ENCODE measurements at places on chromosomes 6 and 20.
A peak's percentile ranks its signal among the peaks of the same experiment; 100 is the strongest.

DNA sequence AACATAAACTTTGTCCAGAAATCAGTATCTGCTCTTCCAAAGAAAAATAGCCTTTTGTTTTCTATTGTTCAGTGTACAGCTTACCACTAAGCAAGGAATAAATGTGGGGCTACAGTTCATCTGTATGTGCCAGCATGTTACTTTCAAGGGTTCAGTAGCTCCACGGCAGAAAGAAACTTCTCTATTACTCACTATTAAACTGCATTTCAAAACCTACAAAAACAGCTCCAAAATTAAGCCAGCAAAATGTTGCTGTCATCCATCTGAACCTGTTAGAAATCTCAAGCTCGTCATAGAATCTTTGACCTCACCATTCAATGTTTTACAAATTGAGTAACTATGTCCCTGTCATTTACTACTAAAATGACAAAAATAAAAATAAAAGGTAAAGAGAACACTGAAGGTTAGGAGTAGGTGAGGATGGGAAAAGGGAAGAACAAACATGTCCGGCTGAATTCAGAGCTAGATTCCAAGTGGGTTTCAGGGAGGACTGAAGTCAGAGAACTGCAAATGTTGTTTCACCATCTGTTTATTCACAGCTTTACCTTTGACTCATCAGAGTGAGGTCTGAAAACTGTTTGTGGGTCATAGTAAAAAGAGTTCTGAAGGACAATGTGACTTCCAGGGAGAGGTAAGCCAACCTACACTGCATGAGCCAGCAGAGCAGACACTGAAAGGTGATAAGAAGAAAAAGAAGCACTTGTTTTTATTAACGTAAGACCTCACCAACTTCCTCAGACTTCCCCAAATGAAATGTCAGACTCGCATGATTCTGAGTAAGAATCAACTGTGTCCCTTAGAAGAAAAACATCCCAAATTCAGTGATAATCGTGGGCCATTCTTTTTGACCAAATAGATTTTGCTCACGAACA is 62.0 kb downstream of the ATXN1 start:
- DNase-seq = no peak

DNA sequence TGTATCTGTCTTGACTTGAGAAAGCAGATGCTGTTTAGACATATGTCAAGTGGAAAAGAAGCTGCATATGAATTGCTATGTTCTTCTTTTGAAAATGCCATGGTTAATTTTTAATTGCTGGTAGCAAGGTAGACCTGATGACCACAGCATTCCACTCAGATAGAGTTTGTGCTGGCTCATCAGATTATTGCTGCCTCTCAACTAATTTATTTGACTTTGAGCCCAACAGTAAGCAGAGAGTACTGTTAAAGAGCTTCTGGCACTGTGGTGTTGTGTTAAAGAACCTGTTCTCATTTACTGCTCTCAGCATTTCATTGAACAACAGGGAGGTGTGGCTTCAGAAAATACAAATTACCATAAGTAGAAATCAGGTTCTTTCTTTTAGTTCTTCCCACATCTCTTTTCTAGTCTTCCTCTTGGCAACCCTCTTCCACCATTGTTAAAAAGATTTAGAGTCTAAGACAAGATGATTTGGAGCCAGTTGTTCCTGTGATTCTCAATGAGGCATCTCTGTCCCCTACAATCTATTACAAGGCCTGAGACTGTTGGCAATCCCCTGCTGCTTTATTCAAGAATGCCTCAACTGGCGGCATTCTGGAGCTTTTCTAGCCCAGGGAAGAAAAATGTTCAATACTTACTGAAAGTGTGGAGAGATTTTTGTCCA is 967.6 kb upstream of the GJE1 start:
- DNase-seq = no peak

GRCh38 chr6:31734821-31735406 is 1.4 kb downstream of the CLIC1 start:
- no peak for DNase-seq

- no peak for DNase-seq
Observed at GRCh38 chr6:14128012-14128411, 10.4 kb downstream of the CD83 start.

DNA sequence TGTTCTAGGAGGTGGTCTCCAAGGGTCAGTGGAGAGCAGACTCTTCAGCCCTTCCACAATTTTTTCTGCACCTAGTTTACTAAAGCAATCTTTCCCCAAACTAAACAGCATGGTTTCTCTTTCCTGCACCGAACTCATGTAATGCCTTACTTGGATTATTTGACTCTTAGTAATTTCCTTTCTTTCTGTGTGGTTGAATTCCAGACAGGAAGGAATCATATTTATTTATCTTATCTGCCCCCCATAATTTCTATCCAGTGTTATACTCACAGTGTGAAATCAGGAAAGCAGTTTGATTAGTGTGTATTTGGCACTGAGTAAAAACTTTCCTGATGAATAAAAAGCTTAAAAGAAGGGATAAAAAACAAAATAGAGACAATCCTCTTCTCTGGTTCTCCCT is 140.3 kb upstream of the STMND1 start:
- DNase-seq = no peak

DNA sequence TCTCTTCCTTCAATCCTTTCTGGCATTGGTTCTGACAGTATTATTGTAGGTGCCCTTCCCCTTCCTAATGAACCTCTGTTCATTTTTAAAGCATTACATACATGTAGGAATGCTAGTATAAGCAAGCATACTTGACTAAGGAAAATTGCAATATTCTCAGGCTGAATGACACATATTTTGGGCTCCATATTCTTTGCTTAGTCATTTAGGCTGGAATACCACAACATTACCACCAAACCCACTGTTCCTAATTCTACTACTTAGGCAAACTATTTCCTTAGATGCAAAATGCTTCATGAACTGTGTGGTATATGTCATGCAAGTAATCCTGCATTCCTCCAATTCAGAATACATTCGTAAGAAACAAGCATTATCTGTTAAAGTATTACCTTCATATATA is 113.9 kb downstream of the PRDM1 start:
- DNase-seq = no peak

DNA sequence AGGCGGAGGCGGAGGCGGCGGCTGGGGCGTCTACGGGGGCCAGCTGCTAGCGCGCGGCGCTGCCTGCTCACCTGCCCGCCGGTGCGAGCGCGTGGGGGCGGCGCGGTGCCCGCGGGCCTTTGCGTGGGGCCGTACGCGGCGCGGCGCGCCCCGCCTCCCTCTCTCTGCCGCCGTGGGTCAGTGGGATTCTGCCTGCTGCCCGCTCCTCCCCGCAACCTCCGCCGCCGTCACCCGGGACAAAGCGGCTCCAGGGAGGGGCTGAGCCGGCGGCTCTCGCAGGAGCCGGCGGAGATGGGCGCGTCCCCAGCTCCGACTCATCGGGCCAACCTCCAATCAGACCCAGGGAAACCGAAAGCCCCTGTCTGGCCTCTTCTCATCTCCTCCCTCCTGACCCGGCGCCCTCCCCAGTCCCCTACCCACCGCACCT is at the start of gene RCAN2:
TSS of gene RCAN2 (minus strand) at position 249 of the 427 bp plus-strand sequence.
- DNase-seq = peak; percentile 63

- no peak for DNase-seq
Observed at GRCh38 chr6:143807103-143807772, 35.9 kb upstream of the LTV1 start.

GRCh38 chr6:21987501-21987957 is 309.3 kb downstream of the PRL start:
- DNase-seq = no peak

DNA sequence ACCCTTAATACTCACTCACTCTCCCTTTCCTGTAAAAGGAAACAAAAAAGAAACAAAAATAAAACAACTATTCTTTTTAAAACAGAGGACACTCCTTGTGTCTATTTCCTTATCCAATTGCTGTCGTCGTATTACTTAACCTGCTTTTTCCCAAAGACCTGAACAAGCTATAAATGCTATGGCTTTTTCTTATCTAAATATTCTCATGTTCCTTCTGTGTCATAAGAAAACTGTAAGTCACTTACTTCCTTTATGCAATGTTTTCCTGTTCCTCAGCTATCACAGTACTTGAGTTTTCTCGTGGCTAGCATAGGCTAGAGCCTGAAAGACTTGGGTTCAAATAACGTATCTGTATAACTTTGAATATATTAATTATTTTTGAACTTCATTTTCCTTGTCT is 99.2 kb downstream of the IRAK1BP1 start:
- DNase-seq = no peak
